ENCODE measurements at places on chromosomes 16 and 17. TPM values are rescaled to one million over a fixed set of nuclear protein-coding genes. Genes with fewer than 3 reads are reported as not detected.

The AMDHD2 gene
- 239 TPM for total RNA-seq

The NDE1 gene
- total RNA-seq, result 146 TPM

The HYDIN gene
- not detected for total RNA-seq

The CNTNAP1 gene
- total RNA-seq, result 54.9 TPM

The ATP6V0A1 gene
- 28.1 TPM for total RNA-seq

The IL17C gene
- total RNA-seq, result 1.2 TPM

The TNS4 gene
- 1.1 TPM for total RNA-seq

The PLEKHM1 gene
- total RNA-seq, result 103 TPM

The MPP3 gene
- total RNA-seq, result not detected

The CCR7 gene
- total RNA-seq, result 192 TPM

The CDH11 gene
- not detected for total RNA-seq

The ABAT gene
- 13.9 TPM for total RNA-seq

The TUBG1 gene
- 8.2 TPM for total RNA-seq

The ACSM5 gene
- not detected for total RNA-seq

The NOXO1 gene
- total RNA-seq, result 0.47 TPM

The KRT12 gene
- not detected for total RNA-seq

The QPRT gene
- total RNA-seq, result 2.4 TPM

The ARHGAP44 gene
- not detected for total RNA-seq

The KRTAP2-1 gene
- not detected for total RNA-seq

The GAS2L2 gene
- not detected for total RNA-seq

The FAM171A2 gene
- total RNA-seq, result 0.25 TPM

The KRTAP9-2 gene
- not detected for total RNA-seq

The NPW gene
- not detected for total RNA-seq

The TBC1D28 gene
- not detected for total RNA-seq

The MYH4 gene
- not detected for total RNA-seq

The VAT1 gene
- total RNA-seq, result 21.9 TPM

The GRB7 gene
- not detected for total RNA-seq

The CIITA gene
- 35.0 TPM for total RNA-seq

The NLK gene
- total RNA-seq, result 16.0 TPM

The ACSM2A gene
- total RNA-seq, result not detected

The CYBA gene
- total RNA-seq, result 351 TPM

The CDK3 gene
- total RNA-seq, result 11.6 TPM

The SCIMP gene
- not detected for total RNA-seq
